ENCODE measurements at places on chromosomes 5 and 9.

DNA sequence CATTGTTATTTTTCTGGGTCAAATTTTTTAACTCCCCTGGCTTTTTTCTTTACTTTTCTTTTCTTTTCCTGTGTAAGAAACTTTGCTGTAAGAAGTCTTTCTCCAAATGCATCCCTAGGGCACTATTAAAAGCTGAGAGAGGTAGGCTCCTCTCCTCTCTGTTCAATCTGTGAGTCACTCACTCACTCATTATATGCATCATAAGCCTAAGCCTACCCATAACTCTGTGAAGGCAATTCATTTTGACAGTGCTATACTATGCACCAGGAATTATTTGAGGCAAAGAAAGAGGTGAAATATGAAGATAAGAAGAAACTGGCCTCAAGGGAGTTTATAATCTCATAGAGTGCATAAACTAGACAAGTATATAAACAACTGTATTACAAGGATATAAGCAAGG, 67.9 kb upstream of the PRR16 start:
- peak; percentile 89 for DNase-seq

GRCh38 chr9:91047993-91048607, 246.5 kb downstream of the SYK start:
- peak; percentile 76 for DNase-seq

DNA sequence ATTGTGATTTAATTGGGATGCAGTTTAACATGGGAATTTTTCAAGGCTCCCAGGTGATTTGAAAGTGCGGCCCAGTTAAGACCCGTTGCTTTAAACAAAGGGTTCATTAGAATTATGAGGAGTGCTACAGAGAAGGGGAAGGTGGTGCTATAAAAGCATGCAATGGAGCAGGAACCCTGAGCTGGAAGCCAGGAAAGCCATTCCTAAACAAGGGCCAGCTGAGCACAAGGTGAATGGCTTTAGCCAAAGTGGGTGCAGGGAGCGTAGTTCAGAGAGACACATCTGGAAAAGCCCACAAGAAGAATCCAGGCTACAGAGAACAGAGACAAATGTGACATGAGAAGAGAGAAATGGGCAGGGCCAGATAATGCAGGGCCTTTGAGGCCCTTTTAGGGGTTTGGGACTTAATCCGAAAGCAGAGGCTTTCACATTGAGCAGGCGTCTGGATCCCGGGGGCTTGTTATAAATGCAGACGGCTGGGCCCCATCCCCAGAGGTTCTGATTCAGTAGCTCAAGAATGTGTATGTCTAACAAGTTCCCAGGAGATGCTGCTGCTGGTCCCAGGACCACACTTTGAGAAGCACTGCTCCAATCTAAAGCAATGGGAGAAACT, 138.1 kb upstream of the WWC1 start:
- no peak for DNase-seq

GRCh38 chr5:150206098-150206778, 16.4 kb downstream of the SLC6A7 start:
- DNase-seq, result no peak

- DNase-seq, result no peak
These were observed 9.7 kb downstream of the GSN start for GRCh38 chr9:121277518-121278295.

DNA sequence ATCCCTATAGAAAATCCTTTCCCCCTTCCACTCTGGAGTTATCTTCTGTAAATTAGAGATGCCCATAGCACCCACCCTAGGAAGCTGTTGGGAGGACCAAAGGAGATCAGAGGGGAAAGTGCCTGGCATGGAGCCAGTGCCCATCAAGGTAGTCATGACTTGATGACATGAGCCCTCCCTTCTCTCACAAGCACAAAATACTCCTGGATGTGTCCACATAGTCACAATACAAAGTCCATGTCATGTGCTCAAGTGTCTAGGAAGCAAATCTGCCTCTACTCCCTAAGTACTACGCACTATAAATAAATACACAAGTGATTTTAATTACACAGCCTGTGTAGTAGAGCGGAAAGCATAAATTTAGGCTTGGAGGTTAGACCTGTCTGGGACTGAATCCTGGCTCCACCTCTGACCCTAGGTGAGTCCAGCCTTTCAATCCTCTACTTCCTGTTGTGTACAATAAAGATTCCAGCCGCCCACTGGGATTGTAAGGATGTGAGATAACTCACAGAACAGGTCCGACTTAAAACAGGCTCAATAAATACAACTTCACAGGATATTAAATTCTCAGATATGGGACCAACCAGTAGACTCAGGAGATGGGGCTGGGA, 30.6 kb downstream of the TTC39B start:
- no peak for DNase-seq

- no peak for DNase-seq
These were observed 12.5 kb upstream of the PARP8 start for GRCh38 chr5:50653946-50654345.

DNA sequence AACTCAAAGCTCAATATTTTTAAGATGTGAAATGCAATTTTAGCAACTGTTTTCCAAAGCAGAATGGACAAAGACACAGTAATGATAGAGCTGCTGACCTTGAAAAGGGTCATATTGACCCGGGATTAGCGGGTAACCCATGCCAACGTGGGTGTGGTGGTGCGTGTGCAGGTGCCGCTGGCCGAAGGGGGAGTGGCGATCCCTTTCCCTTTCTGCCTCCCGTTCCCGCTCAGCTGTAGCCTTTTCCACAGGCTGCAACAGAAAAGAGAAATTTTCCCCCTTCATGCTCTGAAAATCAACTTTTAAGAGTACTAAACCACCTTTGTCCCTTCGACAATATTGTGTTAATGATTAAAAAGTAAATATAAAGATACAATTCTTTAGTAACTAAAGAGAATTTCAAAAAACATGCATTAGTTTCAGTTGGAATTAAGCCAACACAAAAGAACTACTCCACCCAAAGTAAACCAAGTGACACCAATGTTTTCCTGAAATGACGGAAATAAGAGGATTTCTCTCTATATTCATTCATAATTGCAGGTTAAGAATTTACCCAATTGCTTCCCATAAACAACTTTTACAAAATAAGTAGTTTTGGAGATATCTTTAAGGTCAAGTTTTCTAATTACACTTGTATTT, 105.2 kb downstream of the ZNF608 start:
- DNase-seq, result no peak

DNA sequence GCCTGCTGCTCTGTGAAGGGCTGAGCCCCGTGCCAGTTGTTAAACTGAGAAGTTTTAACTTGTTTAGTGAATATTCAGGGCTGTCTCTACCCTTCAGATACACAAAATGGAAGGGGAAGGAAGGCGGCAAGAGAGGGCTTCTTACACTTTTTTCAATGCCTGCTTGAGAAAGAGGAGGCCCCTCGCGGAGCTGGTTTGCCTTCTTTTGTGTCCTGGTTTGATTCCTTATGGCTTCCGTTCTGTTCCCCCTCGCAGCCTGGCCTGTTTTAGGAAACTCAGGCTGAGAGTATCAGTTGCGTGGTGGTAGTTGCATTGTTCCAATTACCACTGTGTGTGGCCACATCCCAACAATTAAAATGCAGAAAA, 1.0 kb downstream of the FAM53C start:
- no peak for DNase-seq

DNA sequence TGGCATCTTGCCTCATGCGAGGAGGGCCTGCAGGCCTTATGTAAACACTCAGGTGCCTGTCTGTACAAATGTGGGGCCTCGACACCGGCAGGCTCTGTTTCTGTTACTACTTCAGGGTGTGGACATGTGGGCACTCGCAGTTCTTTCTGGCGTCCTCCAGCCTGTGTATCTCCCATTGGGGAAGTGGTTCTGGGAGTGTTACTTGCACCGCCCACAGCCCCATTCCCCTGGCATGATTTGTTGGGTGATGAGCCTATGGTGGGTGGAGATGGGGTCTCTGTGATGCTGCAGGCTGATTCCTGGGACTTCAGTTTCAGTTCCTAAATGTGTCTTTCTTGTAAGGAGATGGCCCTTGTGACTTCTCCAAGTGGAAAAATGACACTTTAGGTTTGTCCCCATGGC, 82.1 kb upstream of the PITX1 start:
- DNase-seq, result no peak

DNA sequence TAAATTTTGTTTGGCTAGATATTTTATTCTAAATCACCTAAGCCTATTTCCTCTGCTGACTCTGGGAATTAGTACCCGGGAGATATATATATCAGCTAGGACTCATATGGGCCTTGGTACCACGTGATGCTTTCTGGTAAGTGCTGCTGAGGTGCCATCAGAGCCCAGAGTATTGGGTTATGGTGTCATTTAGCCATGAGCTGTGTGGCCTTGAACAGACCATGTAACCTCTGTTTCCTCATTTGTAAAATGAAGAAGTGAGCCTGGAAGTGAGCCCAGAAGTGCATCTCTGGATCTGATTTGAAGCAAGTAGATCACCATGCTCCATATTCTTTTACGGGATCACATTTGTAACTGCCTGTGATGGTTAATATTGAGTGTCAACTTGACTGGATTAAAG, 126.1 kb downstream of the GPBP1 start:
- DNase-seq, result no peak
